ENCODE measurements at places on chromosomes 5 and 9.

DNA sequence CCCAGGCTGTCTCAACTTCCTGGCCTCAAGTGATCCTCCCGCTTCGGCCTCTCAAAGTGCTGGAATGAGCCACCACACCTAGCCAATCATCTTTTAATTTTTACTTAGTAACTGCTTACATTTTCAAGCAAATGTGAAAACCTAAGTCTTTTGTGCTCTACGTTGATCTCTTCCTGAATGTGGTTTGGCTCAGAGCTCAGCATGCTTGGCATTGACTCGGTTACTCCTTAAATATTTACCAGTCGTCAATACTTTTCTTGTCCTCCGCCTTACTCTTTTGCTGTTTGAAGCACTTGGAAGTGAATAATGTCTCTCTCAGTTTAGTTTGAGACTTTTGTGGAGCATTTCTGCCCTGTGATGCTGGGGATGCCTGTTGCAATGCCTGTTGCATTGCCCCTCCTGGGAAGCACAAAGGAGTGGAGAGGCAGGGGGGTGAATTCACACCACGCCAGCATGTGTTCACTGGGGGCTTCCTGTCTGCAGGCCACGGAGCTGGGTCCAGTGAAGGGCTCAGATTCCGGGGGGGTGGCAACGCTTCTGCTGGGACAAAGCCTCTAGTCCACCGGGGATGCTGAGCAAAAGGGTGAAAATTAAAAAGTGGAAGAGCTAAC lies 13.1 kb upstream of the TENT4A start:
- no peak for DNase-seq

GRCh38 chr5:14305045-14305444 lies 161.9 kb downstream of the TRIO start:
- peak; percentile 75 for DNase-seq

DNA sequence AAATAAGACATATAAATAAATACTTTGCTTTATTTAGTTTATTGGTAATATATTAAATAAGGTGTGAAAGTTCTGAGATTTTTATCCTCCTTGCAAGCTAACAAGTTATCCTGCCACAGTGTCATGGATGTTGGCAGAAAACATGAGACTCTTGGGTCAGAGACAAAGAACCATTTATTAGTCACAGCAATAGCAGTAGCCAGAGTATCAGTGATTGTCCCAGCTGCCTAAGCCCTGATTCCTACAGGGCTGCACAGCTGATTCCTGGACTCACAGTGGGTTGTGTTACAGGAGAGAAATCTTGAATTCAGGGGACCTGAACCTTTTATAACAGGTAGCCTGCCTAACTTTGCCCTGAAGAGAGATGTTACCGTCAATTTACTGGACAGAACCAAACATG lies 304.5 kb upstream of the ZNF608 start:
- no peak for DNase-seq

DNA sequence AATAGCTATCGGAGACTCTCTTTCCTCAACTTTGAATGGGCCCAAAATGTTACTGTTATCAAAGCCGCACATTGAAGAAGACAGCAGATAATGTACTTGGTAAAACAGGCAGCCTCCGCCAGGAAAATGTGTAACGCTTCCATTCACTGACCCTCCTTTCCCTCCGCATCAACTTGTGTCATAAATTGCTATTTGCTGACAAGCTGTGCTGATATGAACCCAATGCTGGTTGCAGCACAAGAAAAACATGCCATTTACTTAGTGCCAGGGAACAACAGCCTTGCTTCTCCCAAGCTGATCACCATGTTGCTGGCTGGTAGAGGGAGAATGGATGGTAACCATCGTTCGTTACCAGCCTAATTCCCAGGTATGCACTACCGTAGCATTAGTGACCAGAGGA lies 162.6 kb upstream of the PPP1R2B start:
- no peak for DNase-seq

DNA sequence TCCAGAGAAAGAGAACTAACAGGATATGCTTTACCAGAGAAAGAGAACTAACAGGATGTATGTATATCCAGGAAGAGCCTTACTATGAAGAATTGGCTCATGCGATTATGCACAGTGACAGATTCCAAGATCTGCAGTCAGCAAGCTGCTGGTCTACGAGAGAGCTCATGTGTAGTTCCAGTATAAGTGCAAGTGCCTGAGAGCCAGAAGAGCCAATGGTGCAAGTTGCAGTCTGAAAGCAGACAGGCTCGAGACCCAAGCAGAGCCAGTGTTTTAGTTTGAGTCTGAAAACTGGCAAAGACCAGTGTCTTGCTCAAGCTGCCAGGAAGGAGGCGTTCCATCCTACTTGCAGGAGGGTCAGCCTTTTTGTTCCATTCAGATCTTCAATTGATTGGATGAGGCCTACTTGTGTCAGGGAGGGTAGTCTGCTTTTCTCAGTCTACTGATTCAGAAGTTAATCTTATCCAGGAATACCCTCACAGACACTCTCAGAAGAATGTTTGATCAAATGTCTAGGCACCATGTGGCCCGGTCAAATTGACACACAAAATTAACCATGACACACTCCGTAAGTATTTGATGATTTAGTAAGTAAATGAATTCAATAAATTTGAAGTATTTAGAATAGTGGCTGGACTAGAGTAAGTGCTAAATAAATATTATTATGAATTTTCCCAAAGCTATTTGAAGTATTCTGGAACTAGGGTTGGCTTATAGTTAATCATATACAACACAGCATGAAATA lies 372.1 kb upstream of the SGCD start:
- no peak for DNase-seq

DNA sequence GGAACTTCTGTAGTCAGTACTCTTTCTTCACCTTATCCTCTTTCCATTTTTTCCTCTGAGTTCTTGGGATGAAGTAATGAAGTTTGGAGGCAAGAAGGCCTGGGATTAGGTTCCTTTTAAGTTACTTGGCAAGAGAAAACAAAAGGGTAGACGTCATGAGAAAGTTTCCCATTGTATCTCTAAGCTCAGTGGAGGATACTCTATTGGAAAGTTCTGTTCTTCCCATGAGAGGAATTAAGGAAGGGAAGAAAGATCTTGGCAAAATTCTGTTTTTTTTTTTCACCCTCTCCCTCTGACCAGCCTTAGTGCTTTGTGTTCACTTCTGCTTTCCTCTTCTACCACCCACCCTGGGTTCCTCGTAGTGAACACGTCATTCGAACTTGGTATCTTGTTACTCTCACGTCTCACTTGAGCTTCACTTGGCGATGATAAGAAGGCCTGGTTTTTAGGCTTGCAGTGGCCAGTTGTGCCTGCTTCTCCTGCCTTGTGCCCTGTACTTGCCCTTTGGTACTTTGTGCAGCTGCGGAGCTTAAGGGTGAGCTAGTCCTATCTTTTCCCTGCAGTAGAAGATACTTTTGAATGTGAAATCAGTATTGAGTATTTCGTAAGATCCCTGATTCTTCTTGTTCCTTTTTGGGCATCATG lies 67.0 kb downstream of the ARHGAP26 start:
- DNase-seq: no peak

DNA sequence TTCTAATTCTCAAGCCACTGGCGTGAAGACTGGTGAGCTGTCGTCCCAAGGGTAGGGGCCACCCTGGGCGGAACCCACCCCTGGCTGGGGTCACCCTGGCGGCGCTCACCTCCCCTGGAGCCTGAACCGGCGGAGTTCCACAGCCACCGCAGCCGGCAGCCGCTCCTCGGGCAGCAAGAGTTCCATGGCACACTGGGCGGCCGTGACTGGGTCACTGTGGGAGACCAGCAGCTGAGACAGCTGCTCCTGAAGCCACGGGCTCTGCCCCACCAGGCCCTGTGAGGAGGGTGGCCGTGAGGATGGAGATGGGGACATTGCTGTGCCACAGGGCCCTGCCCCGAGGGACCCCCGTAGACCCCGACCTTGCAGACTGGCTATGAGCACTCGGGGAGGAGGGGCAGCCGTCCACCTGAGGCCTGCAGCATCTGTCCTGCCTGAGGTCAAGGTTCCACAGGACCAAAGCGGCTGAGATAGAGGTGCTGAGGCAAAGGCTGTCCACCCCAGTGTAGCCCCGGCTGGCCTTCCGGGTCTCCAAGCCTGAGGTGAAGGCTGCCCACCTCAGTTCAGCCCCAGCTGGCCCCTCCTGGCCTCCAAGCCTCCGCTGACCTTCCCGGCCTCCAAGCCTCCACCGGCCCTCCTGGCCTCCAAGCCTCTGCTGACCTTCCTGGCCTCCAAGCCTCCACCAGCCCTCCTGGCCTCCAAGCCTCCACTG lies 50.6 kb upstream of the NRARP start:
- DNase-seq: no peak

- DNase-seq: no peak
Observed at GRCh38 chr5:168604436-168604835, 25.3 kb upstream of the PANK3 start.

- DNase-seq: no peak
Observed at GRCh38 chr5:157548513-157549282, 26.9 kb downstream of the ADAM19 start.
